ENCODE measurements at places on chromosomes 7 and 10. TPM values are rescaled to one million over a fixed set of nuclear protein-coding genes. Genes with fewer than 3 reads are reported as not detected.

DNA sequence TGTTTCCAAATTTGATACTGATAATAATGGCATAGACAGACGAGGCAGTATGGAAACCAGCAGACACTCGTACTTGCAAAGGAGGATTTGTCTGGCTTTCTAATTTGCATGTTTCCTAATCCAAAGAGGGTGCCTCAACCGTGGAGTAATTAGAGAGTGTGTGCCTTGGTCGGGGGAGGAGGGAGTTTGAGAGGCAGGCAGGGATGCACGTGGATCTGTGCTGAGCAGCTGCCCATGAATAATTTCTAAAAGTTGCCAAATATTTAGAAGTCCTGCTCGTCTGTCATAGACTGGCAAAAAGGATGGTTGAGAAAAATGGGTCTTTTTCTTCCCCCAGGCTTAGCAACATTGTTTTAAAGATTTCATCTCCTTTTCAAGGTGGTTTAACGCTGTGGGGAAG, 69.4 kb downstream of the PTPRE start:
- DNase-seq: no peak

DNA sequence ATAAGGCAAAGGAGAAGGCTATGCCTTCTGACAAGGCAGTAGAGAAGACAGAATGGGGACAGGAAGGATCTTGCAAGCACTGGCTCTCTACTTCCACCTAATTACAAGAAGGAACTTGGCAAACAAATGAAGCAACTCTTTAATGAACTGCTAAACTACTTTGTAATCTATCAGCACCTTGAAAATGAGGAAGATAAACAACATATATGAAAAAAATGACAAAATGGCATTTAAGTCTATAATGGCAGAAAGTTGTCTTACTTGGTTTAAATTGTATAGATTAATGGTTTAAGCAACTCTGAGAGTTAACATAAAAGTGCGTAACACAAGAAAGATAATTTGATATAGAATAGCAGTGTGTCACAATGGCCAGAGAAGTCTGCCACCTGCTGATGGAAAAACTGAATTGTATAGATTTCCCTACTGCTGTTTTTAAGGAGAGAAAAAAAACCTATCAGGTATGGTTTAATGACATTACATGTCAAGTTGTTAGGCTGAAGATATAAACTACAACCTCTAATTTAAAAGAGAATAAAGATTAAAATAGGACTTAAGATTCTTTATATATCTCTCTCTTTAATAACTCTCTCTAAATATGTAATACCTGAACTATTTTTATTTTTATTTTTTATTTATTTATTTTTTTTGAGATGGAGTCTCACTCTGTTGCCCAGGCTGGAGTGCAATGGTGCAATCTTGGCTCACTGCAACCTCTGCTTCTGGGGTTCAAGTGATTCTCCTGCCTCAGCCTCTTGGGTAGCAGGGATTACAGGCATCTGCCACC, 11.8 kb downstream of the NT5C3A start:
- DNase-seq: no peak

- no peak for DNase-seq
These were observed 595 bp upstream of the SFXN4 start for GRCh38 chr10:119166118-119166500.

DNA sequence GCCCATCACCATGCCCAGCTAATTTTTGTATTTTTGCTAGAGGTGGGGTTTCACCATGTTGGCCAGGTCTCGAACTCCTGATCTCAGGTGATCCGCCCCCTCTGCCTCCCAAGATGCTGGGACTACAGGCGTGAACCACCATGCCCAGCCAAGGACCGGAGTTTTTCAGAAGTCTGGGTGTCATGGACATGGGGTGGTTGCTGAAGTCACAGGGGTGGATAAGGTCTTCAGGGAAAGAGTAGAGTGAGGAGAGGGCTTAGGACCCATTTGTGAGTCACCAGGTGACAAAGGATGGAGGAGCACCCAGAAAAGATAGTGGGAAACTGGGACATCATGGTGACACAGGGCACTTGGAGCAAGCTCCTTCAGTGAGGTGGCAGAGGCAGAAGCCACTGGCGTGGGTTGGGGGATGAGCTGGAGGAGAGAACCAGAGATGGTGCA, 2.8 kb upstream of the GPRIN2 start:
- peak; percentile 35 for DNase-seq

- DNase-seq: peak; percentile 68
These were observed 58.1 kb downstream of the CCNY start for GRCh38 chr10:35394411-35394851.

- peak; percentile 23 for DNase-seq
These were observed 17.0 kb downstream of the TRPV5 start for GRCh38 chr7:142916508-142916907.

DNA sequence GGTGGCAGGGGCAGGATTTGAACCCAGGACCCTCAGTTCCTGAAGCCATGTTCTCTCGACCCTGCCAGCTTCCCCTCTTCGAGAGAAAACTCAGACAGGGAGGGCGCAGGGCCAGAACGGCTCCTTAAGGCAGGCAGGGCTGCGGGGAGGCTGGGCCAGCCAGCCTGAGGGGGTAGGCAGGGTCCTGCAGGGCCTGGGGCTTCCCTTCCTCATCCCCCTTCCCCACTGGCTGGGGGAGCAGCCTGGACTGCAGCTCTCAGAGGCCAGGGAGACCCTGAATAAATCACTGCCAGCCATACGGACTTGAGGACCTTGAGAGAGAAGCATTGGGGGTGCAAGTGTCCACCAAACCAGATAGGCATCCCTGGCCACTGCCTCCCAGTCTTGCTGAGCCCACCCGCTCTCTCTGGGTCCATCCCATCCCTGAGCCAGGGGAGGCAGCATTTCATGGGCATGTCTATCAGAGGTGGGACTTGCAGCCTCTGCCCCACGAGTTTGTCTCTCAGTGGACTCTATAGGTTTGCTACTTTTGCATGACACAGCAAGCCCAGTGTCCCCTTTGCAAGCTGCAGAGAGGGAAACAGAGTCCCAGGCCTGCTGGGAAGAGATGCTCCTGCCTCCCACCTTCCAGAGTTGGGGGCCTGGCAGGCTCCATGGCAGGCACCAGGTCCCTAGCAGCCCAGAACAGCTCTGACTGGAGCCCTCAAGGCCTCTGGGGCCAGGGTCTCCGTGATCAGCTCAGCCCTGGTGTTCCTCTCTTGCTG, 70.9 kb downstream of the MYL10 start:
- DNase-seq: peak; percentile 45

DNA sequence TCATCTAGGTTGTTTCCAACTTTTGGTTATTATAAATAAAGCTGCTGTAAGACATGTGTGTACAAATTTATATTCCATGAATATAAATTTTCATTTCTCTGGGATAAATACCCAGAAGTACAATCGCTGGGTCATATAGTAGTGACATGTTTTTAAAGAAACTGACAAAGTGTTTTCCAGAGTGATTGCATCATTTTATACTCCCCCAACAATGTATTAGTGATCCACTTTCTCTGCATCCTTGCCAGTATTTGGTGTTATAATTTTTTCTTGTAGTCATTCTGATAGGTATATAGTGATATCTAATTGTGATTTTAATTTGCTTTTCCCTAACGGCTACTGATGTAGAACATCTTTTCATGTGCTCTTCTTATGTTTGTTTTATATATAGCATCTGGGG, 27.0 kb upstream of the ARHGAP21 start:
- no peak for DNase-seq

DNA sequence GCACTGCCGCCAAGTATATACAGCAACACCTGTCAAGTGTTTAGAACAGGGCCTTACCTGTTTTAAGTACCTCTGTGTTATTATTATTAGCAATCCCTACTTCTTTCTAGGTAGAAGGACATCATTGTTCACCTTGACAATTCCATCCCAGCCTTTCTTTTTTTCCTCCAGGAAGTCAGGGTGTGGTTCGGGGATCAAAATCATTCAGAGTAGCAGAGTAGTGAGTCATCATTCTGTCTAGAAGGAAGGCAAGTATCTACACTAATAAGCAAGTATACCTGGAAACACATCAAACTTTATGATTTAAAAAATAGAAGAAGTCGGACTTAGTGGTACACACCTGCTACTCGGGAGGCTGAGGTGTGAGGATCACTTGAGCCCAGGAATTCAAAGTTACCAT, 25.5 kb upstream of the CAPZA2 start:
- DNase-seq: no peak

- DNase-seq: no peak
These were observed 52.5 kb downstream of the MPP7 start for GRCh38 chr10:28250358-28250757.

DNA sequence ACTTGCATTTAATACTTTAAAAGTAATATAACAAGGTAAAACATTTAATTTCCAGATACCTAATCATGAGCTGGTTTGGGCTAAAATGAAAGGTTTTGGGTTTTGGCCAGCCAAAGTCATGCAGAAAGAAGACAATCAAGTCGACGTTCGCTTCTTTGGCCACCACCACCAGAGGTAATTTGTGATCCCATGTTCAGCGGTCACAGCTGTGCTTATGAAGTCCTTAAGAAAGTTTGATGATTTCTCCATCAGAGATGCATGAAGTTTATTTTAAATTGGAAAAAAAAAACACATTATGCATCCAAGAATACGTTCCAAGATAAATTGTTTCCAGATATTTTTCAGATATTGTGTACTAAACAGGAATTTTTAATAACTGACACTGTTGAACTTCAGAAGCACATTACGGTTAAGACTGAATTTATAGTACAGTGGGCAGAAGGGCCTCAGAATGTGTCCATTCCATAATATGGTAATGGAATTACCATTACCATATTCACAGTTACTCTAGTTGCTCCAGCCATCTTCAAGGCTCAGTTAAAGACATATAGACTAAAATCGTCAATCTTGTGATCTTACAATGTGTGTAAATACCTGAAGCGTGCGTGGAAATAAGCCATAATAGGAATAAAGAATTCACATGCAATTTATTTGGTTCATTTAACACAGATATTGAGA, 106.8 kb downstream of the ZMYND11 start:
- no peak for DNase-seq

- no peak for DNase-seq
These were observed 20.5 kb downstream of the CHCHD3 start for GRCh38 chr7:133061357-133061756.

GRCh38 chr10:131406676-131407392, 95.3 kb upstream of the TCERG1L start:
- DNase-seq: no peak

DNA sequence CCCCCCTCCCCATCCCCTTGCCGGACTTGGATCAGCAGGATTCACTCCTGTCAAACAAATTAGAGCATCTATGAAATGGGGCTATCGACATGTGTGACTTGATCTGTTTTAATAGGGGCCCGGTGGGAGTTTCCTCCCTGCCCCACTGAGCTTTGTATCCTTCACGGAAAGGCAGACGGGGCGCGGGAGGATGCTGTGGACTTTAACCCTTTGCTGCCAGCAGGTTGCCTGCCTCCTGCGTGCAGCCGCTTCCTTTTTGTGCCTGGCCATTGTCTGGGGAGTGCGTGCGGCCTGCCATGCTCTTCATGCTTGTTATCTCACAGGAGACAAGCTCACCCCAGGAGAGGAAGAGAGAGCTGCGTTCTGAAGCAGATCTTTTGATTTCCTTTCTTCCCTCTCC, 512.8 kb upstream of the GALNT17 start:
- DNase-seq: peak; percentile 79

- DNase-seq: no peak
These were observed 607.4 kb upstream of the MBL2 start for GRCh38 chr10:53379956-53380355.

DNA sequence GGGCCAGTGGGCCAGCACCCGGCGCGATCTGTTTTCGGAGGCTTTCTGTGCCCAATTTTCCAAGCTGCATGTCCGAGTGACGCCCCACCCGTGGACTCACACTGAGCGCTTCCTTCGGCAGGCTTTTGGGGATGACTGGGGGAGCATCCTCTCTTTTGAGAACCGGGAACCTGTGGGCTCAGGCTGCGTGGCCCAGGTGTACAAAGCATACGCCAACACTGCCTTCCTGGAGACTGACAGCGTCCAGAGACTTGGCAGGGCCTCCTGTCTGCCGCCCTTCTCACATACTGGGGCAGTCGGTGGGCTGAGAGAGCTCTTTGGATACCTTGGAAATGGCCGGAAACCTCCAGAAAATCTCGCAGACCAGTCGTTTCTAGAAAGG, 1.0 kb downstream of the ADCK2 start:
- DNase-seq: no peak

- no peak for DNase-seq
These were observed 505.5 kb downstream of the NEBL start for GRCh38 chr10:20391629-20392028.

GRCh38 chr10:53697038-53697437, 924.5 kb upstream of the MBL2 start:
- no peak for DNase-seq

DNA sequence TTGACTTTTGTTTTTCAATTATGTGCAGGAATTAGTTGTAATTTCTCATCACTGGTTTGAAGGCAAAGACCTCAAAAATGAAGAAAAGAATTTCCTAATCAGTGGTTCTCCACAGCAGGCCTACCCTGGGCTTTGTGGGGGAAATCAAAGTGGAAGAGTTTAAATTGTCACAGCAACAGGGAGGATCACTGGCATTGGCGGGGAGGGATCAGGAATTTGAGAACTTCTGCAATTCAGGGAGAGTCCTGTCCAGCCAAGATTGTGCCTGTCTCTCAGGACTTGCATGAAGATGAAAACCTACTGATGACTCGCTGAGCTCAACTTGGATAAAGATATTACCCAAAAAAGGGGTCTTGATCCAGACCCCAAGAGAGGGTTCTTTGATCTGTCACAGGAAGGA, 70.1 kb downstream of the HACD1 start:
- DNase-seq: no peak

DNA sequence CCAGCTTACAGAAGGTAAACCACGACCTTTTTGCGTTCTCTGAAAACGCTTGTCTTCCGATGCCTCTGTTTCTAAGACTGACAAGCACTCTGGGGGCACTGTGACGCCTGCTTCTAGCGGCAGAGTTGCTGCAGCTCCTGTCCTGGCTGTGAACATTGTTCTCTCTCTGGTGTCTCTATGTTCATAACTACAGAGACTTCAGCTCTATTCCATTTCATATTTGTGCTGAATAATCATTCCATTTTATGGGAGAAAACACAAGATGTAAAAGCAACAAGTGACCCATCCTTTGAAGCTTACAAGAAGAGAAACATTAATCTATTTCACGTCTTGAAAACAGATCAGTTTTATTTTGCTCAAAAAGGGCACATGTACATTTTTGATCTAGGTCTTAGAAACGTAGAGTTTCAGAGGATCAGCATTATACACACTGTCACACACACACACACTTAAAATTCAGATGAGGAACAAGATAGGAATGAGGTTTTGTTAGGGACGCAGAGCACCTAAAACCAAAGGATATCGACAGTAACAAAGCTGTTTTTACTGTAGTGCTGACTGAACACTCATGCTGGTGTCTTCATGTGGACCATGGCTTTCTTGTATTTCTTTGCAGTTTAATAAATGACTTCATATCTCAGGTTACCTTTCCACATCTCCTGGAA, 3.0 kb downstream of the IKZF1 start:
- DNase-seq: no peak

The OR2A14 gene
- total RNA-seq: not detected

The PLAC9 gene
- 8.8 TPM for total RNA-seq

The PRKCQ gene
- 21.0 TPM for total RNA-seq

The RAPGEF5 gene
- total RNA-seq: 23.2 TPM

The LRRN3 gene
- total RNA-seq: not detected

The TMEM176A gene
- total RNA-seq: not detected

The GLI3 gene
- total RNA-seq: 7.8 TPM

The PTPRN2 gene
- total RNA-seq: 1.2 TPM

All from endodermal cell (in vitro differentiated cells).